AG09319 (cell line): ENCODE measurements at places on chromosomes 6 and 20.

- DNase-seq = no peak
Measured at GRCh38 chr6:44190715-44191114, 26.0 kb upstream of the MYMX start.

- no peak for DNase-seq
Measured at GRCh38 chr20:43295263-43295662, 105.6 kb upstream of the PTPRT start.

GRCh38 chr20:13141546-13141945 lies 79.5 kb upstream of the ISM1 start:
- no peak for DNase-seq

- DNase-seq = no peak
Measured at GRCh38 chr6:3530515-3530914, 73.7 kb upstream of the SLC22A23 start.

- DNase-seq = no peak
Measured at GRCh38 chr6:12973386-12973785, 256.8 kb downstream of the PHACTR1 start.

DNA sequence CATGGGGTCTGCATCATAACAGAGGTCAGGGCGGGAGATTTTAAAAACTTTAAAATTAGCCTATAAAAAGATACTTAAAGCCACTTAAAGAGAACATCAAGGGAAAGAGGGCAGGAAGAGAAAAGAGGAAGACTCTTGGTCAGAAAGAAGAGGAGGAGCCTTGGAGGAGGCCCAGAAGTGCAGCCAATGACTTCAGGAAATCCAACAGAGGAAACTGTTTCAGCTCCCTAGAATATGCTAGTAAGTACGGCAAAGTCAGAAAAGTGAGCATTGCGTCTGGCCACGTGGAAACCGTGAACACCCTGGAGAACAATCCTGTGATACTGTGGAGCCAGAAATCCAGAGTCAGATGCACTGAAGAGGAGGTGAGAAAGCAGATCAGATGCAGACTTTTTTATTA lies 22.5 kb upstream of the NHSL1 start:
- DNase-seq = no peak

- no peak for DNase-seq
Measured at GRCh38 chr6:56065408-56065807, 182.0 kb downstream of the COL21A1 start.

GRCh38 chr20:61735503-61735785 lies 330.2 kb downstream of the TAF4 start:
- no peak for DNase-seq

DNA sequence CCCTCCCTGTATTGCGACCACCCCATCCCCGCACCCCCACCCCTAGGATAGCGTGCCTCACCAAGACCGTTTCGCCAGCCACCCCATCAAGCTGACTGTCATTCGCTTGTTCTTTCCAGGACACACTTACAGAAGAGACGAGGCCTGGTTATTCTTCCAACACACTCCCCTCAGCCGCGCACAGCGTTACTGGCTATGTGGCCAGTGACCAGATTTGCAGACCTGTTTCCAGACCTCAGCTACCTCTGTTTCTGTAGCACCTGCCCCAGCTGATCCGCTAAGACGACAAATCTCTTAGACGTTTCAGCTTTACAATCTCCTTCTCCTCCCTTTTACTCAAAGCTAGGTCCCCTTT lies 26.1 kb downstream of the HLA-F start:
- DNase-seq = no peak

- no peak for DNase-seq
Measured at GRCh38 chr6:145924600-145924999, 39.6 kb downstream of the SHPRH start.

DNA sequence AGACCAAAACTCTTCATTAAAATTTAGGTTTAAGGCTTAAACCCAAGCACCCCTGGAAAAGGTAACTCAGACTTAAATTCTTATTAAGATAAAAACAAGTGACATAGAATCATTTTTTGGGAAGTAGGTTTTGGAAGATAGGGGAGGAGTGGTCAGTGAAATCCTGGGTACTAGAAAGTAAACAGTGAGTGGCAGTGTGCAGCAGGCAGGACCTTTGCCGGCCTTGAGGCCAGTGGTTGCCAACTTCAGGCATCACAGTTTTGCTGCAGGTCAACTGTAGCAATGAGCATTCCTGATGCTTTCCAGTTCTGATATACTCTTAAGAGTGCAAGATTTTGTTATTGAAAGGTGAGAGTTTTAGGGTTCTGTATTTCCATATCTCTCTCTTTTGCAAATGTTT lies 69.3 kb upstream of the SUPT3H start:
- DNase-seq = no peak

DNA sequence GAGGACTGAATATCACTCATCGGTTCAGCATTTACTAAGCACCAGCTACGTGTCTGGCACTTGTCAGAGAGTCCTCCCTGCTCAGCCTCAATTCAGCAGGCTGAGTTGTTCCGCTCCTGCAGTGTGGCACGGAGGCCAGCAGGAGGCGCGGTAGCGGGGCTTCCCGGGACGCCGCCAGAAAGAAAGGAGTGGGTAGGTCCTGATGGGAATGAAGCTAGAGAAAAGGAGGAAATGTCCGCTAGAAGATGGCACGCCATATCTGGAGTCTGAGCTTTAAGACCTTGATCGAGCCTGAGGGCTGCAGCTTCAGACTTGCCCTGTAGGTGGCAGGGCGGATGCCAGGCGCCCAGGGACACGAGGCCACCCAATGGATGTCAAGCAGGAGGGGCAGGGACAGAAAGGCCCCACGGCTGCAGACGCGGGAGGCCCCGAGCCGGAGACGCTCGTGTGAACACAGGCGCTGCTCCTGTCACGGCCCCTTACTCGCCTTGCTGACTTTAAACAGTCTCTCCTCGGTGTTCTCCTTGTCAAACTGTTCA lies 18.7 kb downstream of the SERPINB6 start:
- peak; percentile 91 for DNase-seq

DNA sequence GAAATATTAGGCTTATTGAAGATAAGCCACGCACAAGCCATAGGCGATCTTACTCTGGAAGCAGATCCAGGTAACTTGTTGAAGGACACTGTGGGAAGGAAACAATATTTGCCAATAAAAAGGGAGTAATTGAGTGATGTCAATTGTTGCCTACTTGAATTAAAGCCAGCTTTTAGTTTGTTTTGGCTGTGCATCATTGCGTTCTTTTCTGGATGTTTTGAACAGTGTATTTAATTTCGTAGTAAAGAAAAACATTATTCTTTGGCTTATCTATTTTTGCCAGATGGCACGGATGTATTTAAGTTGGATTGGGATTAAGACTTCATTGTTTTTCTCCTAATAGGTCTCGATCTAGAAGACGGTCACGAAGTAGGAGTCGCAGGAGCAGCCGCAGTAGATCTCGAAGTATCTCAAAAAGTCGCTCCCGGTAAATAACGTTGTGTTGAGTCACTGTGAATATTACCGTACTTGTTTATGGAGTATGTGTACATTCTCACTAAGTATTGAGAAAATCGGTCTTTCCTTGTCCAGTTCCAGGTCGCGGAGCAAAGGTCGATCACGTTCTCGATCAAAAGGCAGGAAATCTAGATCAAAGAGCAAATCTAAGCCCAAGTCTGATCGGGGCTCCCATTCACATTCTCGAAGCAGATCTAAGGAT lies 2.6 kb downstream of the SRSF6 start:
- DNase-seq = no peak

GRCh38 chr6:85798931-85799652 lies 156.4 kb upstream of the SYNCRIP start:
- DNase-seq = no peak

- no peak for DNase-seq
Measured at GRCh38 chr20:33676121-33676520, 1.9 kb upstream of the NECAB3 start.

GRCh38 chr20:35319871-35320197 lies 27.6 kb upstream of the FAM83C start:
- no peak for DNase-seq

DNA sequence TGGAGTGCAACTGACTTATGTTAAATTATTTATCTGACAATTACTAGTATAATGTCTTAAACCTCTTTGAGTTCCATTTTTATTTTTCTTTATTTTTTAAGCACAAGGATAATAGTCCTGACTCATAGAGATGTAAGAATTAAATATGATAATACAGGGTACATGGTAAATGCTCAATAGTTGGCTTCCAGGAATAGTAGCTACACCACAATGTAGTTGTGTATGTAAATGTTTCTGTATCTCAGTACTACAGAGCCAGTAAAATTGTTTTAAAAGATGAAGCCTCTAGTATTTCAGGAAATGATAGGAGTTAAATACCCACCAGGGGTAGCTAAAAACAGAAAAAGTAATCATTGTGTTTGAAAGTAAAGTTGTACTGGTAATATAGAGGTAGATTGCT lies 487.4 kb upstream of the IRAK1BP1 start:
- no peak for DNase-seq

DNA sequence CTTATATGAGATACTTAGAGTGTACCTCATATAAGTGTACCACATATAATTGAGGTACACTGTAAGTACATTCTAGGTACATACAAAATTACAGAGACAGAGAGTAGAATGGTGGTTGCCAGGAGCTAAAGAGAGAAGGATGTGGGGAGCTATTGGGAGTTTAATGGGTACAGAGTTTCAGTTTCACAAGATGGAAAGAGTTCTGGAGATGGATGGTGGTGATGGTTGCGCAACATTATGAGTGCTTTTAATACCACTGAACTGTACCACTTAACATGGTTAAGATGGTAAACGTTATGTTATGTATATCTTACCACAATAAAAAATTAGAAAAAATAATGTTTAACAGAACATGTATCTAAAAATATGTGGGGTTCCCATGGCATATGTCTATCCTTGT lies 69.4 kb downstream of the PRND start:
- no peak for DNase-seq

DNA sequence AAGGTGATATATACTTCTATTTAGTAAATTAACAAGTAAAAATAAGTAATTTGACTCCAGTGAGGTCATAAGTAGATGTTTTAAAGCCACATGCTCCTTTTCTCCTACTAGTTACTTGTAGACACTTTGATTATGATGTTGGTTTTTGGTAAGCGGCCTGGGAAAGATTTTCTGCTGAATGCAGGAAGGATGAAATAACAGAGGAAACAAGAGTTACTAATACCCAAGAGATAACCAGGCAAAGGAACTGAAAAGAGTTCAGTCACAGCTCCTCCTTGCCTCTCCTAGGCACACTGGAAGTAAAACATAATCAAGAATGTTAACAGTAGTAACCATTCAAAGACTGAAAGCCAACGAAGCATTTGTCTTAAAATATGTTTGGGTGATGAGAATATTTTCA lies 203.3 kb downstream of the RNGTT start:
- no peak for DNase-seq

- DNase-seq = no peak
Measured at GRCh38 chr20:61960836-61961235, 104.8 kb downstream of the TAF4 start.

DNA sequence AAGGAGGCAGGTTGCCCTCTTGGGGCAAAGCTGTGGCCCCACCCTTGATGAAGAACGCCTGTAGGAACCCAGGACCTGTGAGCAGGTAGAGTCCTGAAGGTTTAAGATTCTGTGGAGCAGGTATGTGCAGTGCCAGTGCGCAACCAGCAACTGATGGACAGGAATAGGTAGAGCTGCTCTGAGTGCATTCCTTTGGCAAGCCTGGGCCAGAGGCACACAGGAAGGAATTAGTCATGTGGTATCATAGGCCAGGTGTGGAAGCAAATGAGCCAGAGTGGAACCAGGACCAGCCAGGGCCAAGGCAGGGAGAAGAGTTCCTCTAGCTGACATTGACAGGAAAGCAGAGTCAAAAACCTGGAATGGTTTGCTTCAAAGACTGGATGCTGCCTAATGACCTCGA lies 1.4 kb upstream of the KHDC1 start:
- no peak for DNase-seq

DNA sequence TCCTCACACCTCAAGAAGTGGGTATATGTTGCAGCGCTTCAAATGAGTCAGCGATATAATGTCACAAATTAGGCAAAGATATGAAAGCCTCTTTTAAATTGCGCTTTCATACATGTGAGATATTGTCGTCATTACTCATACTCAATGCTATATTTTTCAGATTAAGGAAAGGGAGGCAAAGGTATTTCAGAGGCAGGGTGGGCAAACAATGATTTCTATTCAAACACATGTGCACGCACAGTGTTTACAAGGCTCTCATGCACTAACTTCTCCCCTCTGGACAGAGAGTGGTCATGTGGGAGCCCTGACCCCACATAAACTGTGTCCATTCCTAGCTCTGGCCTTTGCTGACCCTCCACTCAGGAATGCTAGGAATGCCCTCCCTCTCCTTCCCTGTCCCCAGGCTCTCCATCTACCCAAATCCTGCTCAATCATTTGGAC lies 112.1 kb upstream of the TMEM170B start:
- DNase-seq = no peak

GRCh38 chr6:158697811-158698210 lies 48.0 kb downstream of the SYTL3 start:
- no peak for DNase-seq

GRCh38 chr6:137490006-137490905 lies 3.9 kb downstream of the OLIG3 start:
- no peak for DNase-seq

DNA sequence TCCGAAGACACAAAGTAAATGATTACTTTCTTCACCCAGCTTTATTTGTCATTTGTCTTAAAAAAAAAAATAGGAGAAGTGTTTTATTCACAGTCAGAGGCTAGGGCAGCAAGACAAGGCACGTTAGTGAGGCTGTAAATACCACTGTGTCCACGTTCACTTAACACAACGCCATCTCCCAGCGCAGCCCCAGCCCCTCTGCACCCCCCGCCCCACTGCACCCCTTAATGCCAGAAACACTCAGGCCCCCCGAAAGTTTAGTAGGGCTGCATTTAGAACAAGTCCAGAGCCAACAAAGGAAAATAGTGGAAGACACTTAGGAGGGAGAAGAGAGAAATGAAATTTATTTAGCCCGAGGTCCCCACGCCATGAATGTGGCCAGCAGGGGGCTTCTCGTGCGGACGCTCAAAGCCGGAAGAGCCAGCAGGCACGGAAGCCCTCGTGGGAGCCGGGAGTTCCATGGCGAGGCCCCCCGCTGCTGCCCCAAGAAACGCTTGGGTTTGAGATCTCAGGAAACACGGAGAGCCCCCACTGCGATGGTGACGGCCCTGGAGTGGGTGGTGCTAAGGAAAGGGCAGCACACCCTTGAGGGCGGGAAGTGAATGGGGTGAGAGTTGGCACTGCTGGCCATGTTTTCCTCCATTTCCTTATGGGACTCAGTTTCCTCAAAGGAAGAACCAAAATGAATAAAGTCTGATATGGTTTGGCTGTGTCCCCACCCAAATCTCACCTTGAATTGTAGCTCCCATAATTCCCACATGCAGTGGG lies 50.2 kb downstream of the IYD start:
- no peak for DNase-seq

DNA sequence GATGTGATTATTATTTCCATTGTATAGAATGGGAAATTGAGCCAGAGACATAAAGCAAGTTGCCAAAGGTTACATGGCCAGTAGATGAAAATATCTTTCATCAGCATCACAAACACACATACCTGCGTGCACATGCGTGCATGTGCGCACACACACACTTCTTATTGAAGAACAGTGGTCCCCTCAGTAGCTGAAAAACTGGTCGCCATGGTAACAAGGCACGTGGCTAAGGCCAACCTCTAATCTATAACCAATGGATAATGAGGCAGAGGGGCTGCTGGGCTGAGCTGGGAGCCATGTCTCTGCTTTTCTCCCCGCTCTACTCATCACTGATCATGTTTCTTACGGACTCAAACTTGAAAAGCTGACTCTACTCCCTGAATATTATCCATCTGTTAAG lies 60.3 kb downstream of the NRSN1 start:
- DNase-seq = no peak
